Activated T-helper 1 cell treated with anti-CD3 and anti-CD28 coated beads, Interleukin-2, amount 50 U/mL, for 16 hours (primary cell): ENCODE measurements at places on chromosomes 1 and 21.

DNA sequence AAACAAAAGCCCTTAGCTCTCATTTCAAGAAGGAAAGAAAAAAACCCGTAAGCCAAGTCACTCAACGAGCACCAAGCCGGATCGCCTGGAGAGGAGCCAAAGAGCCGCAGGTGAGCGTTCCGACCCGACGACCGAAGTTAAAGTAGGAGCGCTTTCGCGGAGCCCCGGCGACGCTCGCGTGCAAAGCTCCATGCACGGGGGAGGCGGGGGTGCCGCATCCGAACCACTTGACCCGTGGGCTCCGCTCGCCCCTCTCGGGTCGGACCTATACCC is 382 bp downstream of the GPBP1L1 start:
- peak; percentile 58 for DNase-seq

DNA sequence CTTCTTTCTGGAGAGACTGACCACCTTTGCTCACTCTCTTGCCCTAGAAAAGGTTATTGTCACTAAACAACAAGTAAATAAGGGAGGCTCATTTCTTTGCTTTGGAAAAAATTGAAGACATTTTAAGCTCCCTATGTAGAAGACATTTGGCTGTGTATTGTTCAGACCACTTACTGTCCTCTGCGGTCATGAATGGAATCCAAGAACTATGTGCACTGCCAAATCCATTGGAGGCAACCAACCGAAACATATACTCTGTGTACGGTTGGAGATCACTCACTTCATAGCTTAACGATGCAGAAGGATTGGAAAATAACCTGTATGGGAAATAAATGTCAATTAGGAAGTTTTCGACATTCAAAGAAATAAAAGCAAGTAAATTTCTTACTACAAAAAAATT is 332.8 kb downstream of the KCTD3 start:
- no peak for DNase-seq

GRCh38 chr1:233480198-233480597 is 133.7 kb upstream of the KCNK1 start:
- DNase-seq: no peak

GRCh38 chr1:10936998-10937901 is 75.2 kb upstream of the TARDBP start:
- DNase-seq: no peak

DNA sequence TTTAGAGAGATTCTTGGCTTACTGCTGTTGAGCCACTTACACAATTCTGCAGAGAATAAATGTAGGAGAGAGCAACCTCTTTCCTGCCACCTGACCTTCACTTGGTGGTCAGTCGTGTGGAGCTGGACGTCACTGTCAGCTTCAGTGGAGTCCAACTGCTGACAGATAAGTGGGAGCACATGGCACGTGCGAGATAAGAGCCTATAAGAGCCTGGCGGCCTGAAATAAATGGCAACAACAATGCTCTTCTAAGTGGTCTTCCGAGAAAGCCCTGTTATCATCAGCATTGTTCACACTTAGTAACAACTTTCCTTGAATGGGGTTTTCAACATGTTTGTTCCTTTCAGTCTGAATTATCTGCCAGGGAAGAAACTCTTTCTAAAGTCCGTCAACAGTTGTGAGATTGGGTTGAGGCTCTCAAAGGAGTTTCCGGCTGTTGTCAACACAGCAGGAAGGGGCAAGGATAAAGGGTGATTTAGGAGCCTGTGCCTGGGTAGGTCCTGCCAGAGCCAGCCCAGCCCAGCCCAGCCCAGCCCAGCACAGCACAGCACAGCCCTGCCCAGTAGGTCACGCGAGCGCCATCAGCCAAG is 57.2 kb upstream of the RUNX1 start:
- no peak for DNase-seq

DNA sequence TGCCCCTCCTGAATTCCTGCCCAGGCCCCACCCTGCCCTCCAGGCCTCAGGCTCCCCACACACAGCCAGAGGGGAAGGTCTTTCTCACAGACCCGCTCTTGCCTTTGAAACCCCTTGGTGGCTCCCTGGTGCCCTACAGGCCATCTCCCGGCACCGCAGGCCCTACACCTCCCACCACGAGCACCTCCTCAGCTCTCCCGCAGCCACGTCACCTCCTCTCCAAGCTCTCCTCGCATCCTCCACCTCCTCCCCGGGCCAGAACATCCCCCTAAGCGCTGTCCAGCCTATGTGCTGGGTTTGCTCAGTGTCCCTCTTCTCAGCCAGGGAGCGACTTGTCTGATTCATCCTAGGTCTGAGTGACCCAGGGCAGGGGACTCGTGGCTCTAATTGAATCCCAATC is 66.4 kb downstream of the DMRTB1 start:
- DNase-seq: no peak

GRCh38 chr1:175394739-175395138 is 202.2 kb upstream of the KIAA0040 start:
- DNase-seq: no peak

DNA sequence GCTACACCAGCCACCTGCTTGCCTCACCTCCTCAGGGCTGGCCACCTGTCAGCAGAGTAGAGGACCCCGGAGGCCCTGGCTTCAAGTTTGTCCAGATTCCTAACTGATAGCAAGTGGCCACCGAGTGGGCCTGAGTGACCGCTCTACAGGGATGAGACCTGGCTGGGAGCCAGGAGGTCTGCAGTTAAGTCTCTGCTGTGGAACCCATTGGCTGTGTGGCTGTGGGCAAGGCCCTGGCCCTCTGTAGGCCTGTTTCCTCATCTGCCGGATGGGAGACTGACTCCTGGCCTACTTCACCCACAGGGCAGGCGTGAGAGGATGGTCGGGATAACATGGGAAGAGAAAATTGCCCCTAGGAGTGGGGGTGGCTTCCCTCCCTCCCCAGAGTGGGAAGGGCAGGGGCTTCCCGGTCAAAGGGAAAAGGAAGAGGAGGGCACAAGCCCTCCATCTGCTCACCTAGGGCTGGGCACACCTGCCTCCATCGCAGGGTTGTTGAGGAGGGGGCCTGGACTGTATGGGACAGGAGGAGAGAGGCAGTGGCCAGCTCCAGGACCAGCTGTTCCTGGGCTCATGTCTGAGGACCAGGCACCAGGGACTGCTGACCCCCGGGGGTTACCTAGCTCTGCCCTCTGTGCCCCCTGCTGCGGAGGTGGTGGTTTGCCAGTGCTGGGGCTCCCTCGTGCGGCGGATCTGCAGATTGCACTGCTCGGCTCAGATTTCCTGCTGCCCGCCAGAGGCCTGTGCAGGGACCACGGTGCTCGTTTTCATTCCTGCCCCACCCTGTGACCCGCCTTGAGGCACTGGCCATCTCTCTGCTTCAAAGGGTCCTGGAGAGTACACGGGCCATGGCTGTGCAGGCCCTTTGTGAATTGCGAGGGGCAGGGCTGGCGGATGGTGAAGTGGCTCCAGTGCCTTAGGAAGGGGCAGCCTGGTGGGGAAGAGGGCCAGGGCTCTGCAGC is 9.1 kb upstream of the MTFR1L start:
- DNase-seq: peak; percentile 65

GRCh38 chr1:203410182-203410900 is 59.4 kb upstream of the FMOD start:
- DNase-seq: no peak

DNA sequence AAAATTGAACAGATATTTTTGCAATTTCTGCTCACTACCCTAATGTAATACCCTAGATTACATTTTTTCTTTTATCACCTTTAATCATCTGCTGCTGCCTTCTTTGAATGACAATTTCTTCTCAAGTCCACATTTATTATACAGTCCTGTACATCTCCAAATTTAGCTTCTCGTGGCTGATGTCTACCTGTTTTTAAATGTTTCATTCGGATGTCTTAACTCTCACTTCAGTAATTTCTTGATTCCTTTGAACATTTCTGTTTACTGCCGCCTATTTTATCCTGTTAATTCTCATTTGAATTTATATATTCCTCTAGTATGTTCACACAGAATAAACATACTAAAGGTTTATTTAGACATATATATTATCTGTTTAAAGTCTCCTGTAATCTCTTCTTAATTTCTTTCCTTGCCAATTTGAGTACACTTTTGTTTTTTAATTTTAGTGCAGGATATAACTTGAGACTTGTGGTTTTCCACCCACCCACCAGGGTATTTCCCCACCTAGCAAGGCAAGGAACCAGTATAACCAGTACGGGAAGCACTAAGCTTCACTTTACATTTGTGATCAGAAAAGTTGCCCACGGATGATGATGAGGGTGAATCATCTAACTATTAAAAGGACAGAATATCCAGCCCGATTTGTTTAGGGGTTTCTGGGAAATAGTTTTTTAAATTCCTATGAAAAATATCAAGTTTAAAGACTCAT is 12.7 kb downstream of the INSL5 start:
- no peak for DNase-seq

DNA sequence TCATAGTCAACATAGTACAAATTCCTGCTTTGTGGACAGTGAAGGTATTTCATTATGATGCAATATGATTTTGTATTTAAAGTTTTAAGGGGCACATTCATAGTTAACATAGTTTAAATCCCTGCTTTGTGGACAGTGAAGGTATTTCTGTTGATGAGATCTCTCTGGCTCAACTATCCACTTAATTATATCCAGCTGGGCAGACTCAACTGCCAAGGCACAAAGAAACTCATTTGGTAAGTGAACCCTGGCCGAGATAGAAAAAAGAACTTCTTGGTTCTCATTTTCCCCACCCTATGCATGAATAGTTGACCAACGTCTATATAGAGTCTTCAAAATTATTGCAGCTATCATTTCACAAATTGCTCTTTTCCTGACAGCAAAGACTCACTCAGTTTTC is 1194.6 kb downstream of the NCAM2 start:
- no peak for DNase-seq

- no peak for DNase-seq
These were observed 521.1 kb downstream of the ADGRL2 start for GRCh38 chr1:82321794-82322193.

DNA sequence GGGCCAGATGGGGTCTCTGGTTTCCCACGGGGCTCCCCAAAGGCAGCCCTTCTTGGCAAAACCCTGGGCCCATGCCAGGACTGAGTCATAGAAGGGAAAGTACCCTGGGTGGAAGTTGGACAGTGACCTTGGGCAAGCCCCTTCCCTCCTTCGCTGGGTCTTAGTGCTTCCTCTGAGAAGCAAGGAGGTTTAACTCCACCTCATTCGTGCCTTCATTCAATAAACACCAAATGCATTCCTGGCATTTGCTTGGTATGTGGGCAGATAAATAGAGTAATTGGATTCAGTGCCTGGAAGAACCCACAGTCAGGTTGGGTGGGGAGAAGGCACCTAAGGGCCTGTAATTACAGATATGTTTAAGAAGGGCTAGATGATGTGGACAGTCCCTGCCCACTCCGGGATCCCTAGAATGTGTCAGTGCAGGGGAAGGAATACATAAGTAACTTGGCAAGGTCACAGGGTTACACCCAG is 36.3 kb upstream of the CITED4 start:
- DNase-seq: no peak

DNA sequence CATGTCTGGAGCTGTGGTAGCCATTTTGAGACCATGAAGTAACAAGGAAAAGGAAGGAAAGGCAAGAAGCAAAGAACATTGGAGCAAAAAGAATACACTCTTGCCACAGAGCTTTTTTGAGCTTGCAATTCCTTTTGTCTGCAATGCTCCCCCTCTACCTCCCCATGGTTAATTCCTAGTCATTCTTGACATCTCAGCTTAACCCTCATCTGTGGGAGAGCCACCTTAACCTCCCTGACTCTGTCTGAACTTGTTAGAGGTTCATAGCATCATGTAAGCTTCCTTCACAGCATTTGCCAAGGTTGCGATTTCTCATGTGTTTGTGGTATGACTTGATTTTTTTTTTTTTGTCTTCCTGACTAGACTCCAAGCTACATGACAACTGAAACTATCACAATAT is 564.1 kb upstream of the PLXNA2 start:
- DNase-seq: no peak

DNA sequence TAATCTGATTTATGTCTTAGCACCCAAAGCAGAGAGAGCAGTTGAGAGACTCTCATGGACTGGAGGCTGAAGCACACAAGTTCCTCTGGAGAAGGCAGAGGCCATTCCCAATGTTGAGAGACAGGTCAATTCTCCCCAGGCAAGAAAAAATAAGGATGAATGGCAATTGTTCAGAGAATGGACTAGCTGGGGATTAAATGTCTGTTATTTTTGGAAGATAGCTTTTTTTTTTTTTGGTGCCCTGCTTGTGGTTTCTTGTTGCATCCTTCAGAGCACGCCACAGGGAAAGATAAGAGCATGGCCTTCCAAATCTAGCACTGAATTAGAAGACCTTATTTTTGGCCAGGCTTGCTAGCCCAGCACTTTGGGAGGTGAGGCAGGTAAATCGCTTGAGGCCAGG is 65.6 kb upstream of the ERRFI1 start:
- DNase-seq: no peak

DNA sequence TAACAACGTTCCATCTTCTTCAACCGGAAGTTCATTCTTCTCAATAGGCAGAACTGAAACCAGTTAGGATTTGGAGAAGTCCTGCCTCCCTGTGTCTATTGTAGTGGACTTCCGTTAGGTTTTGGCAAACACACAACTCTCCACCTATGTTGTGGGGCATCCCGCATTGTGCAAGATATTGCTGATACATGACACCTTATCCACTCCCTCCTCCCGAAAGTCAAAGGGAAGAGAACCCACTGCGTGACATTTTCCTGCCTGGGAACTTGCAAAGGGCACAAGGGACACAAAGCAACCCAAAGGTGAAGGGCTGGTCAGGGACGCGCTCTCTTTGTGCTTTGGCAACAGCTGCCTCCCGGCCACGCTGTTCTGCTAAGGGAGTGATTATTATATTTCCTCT is 164.8 kb downstream of the TPR start:
- no peak for DNase-seq

DNA sequence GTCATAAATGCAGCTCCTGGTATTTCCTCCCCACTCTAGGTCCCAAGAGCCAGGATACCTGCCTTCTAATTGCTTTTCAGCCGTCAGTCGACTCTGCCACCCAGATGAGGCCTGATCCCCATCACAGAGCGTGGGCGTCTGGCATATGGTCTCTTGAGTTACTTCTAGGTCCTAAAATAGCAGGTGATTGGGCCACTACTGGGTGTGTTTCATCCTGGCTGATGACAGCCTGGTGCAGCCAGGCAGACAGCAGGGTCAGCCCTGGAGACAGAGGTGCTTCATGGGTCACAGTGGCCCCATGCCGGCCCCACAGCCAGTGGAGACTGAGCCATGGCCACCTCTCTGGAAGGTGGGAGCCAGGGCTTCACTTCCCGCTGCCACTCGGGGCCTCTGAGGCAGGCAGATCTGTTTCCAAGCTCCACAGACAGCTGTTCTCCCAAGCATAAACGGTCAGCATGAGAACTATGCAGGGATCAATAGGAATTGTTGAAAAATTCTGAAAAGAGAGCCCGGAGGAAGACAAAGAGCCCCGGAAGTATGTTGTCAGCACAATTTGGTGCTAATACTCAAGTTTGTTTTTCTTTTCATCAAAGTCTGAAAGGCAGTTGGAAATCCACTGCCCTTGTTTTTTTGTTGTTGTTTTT is 83.0 kb downstream of the MAN1C1 start:
- DNase-seq: no peak

- no peak for DNase-seq
These were observed 46.7 kb downstream of the CAMK2N1 start for GRCh38 chr1:20439282-20439681.
